Activated CD8-positive, alpha-beta memory T cell treated with anti-CD3 and anti-CD28 coated beads for 1 hour (primary cell): ENCODE measurements at places on chromosomes 7 and 10.

DNA sequence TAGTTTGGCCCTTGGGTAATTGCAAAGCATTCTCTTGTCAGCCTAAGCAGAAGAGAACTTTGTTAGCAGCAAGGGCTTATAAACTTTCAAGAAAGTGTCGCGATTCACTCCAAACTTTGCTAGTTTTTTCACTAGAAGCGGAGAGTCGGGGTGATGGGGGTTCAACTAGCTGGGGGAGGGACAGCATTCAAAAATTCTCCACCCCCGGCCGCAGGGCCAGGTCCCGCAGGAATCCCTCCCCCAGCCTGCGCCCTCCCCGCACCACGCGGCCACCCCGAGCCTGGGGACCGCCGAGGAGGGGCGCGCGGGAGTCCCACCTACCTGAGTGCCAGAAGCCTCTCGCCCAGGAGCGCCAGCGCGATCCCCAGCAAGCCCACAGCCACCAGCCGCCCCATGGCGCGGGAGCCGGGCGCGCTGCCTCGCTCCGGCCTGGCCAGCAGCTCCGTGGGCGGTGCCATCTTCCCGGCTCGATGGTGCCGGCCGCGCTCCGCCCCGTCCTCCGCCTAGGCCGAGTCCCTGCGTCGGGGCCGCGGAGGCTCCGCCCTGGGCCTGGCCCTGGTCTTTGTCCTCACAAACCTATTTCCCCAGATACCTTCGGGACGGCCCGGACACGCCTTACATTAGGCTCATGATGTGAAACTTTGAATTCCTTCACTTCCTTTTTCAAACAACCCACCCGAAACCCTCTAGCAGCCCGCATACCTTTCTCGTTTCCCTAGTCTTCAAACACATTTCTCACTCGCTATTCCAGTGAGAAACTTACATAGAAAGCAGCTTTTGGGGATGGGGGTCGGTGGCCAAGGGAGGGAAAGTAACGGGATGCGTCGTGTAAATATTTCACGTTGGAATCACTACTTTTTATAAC, at the start of gene PON2:
Gene PON2 (minus strand): TSS at position 472 of the 865 bp plus-strand sequence. CDS start 77 bp downstream, at position 395.
- DNase-seq, result no peak

DNA sequence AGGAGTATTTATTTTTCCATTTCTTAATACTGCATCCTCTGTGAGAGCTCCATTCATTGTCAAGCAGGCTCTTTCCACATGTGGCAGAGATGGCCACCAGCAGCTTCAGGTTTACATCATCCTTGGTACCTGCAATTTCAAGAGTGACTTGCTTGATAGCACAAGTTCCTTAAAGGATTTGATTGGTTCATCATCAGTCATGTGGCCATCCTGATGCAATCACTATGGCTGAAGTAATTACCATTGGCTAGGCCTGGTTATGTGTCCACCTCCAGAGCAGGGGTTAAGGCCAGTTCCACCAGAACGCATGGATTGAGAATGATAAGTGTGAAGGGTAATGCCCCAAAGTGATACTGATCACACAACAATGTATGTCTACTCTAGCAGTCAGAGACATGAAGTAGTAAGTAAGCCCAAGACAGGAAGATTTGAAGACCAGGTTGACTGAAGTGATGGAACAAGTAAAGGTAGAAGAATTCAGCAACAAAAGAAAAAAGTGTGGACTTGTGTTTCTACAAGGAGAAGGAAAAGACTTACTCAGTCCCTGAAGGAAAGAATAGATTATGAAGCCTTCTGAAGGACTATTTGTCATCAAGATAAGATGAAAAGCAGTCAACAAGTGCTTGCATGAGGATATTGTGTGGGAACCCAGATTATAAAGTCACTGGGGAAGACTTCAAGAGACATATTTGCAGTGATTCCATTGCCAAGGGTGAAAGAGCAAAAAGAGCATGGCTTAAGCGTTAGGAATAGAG, 26.4 kb upstream of the PRKAR2B start:
- no peak for DNase-seq

- no peak for DNase-seq
These were observed 28.7 kb upstream of the CD36 start for GRCh38 chr7:80609751-80610150.

GRCh38 chr7:17626235-17626634, 314.1 kb downstream of the SNX13 start:
- DNase-seq, result no peak

DNA sequence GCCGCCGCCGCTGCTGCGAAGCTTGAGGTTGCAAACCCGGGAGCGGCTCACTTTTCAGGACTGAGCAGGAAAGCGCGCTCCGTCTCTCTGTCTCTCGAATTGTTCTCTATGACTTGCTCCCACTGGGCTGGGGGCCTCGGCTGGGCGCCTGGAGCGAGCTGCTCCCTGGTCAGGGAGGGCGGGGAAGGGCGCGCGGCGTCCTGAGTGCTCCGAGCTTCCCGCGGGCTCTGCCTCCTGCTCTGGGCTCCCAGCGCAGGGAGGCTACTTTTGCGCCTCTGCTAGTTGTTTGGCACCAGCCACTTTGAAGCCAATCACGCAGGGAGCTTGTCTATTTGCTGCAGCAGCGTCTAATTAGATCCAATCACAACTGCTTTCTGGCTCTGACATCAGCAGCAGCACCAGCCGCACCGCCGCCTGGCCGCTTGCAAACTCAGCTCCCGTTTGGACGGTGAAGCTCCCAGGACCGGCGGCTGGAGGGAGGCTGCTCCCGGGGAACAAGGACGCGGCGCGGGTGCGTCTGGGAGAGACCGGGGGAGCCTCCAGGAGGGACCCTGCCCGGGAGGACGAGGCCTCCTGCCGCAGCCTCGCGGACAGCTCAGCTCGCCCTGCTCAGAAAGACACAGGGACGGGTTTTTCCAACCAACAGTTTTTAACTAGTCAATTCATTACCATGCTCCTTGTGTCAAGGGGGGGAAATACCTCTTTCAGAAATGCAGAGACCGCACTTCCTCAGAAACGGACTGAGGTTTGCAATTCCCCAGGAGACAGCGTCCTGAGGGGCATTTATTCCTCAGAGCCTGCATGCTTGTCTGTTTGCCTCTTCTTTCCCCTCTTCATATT, at the start of gene ADARB2:
Gene ADARB2 (minus strand): TSS at position 304 of the 840 bp plus-strand sequence.
- DNase-seq, result no peak

DNA sequence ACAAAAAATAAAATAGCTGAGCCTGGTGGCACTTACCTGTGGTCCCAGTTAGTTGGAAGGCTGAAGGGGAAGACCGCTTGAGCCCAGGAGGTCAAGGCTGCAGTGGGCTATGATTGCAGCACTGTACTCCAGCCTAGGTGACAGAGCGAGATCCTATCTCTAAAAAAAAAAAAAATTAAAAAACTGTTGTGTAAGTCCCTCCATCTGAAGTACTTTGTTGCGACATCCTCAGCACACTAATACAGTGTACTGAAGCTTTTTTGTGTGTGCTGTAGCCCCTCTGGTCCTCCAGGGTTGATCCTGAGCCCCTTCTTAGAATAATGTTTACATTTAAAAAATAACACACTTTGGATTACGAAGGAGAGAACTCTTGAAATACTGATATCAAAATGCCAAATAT, 71.3 kb downstream of the PFKFB3 start:
- no peak for DNase-seq

DNA sequence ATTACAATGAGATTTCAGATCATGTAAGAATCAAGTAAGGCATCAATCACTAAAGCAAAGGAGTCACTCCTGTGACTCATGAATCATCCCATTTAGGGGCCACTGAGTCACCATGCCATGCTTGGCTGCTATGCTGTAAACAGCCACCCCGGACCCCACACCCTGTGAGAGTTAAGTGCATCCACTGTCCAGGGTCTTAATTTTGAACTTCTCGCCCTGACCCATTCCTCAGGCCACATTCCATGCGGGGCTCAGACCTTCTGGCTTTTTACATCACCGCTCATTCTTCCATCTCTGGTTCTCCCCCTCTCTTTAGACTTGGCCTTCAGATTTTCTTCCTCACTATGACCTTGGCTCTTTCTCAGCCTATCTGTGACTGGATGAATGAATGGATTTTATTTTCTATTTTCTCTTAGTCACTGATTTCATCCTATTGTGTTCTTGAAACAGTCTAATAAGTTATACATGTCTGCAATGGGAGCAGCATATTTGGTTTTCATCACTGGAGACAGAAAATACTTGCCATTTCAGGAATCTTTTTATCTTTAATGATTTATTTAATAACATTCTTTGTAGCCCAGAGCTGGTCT, 239.6 kb downstream of the SKIDA1 start:
- no peak for DNase-seq

DNA sequence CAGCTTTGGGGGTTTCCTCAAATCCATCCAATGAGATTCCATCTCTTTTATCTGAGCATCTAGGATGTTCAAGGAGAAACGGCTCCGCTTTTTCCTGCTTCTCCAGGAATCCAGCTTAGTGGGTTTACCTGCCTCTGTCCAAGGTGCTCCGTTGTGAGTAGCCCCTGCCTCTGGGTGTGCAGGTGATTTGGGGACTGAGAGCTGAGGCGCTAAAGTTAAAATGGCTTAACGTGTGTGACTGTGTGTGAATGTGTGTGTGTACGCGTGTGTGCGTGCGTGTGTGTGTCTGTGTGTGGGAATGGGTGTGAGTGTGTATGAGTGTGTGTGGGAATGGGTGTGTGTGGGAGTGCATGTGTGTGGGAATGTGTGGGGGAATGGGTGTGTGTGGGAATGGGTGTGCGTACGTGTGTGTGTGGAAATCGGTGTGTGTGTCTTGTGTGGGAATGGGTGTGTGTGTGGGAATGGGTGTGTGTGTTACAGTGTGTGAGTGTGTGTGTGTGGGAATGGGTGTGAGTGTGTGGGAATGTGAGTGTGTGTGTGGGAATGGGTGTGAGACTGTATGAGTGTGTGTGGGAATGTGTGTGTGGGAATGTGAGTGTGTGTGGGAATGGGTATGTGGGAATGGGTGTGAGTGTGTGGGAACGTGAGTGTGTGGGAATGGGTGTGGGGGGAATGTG, 90.2 kb upstream of the INSIG1 start:
- DNase-seq, result no peak

GRCh38 chr10:1788401-1788800, 51.1 kb upstream of the ADARB2 start:
- no peak for DNase-seq
